ENCODE measurements at places on chromosomes 6 and 20.

GRCh38 chr6:150368762-150369161, at the start of gene IYD:
IYD (plus strand) TSS chr6:150369012; CDS start chr6:150369032, 20 bp downstream.
- no peak for DNase-seq

GRCh38 chr6:88177961-88178464, 11.9 kb upstream of the CNR1 start:
- no peak for DNase-seq

DNA sequence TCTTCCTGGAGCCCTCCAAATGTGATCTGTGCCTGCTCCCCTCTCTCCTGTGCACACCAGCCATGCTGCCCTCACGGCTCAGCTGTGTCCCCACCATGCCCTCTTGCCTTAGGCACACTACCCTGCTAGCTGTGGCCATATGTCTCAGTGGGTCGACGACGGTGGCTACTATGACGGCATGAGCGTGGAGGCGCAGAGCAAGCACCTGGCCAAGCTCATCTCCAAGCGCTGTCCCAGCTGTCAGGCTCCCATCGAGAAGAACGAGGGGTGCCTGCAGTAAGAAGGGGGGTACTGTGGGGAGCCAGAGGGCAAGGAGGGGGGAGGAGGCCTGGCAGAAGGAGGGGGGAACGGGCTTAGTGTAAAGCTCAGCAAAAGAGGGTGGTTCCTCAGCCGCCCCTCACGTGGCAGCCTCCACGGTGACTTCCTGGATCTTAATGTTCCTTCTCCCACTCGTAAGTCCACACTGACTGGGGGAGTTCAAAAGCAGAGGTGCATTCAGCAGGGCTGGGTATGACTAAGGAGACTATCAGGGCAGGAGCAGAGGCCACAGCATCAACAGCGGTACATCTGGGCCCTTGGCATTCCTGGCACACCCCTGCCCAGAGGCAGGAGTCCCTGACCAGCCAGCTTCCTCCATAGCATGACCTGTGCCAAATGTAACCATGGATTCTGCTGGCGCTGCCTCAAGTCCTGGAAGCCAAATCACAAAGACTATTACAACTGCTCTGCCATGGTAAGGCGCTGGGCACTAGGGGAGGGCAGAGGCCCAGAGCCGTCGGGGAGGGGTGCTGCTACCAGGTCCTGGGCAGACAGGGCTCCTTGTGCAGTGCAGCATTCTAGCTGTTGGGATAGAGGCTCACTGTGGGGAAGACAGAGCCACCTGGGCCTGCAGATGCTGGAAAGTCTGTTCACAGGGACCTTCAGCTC, 8.0 kb downstream of the DNPH1 start:
- DNase-seq, result no peak

- DNase-seq, result no peak
Measured at GRCh38 chr20:46085179-46085851, 4.4 kb downstream of the NCOA5 start.

- no peak for DNase-seq
Measured at GRCh38 chr6:128511506-128511905, 8.9 kb downstream of the PTPRK start.

GRCh38 chr20:56268536-56268935, 20.0 kb downstream of the MC3R start:
- no peak for DNase-seq

- no peak for DNase-seq
Measured at GRCh38 chr6:141265756-141266623, 866.7 kb upstream of the GJE1 start.

GRCh38 chr6:84774157-84774984, 10.0 kb upstream of the TBX18 start:
- no peak for DNase-seq

GRCh38 chr6:119209452-119210205, 131.2 kb upstream of the FAM184A start:
- no peak for DNase-seq

- no peak for DNase-seq
Measured at GRCh38 chr6:8535519-8535918, 100.2 kb upstream of the SLC35B3 start.

- no peak for DNase-seq
Measured at GRCh38 chr6:72950114-72950860, 275.0 kb downstream of the KHDC1L start.

GRCh38 chr20:59703046-59703445, 98.7 kb downstream of the PHACTR3 start:
- no peak for DNase-seq

GRCh38 chr6:68976260-68976659, 341.2 kb downstream of the ADGRB3 start:
- DNase-seq, result no peak

GRCh38 chr6:117502580-117502979, 20.1 kb downstream of the DCBLD1 start:
- no peak for DNase-seq

GRCh38 chr6:55632953-55633352, 54.0 kb upstream of the HMGCLL1 start:
- no peak for DNase-seq

- DNase-seq, result no peak
Measured at GRCh38 chr20:50514750-50515149, 4.6 kb downstream of the PTPN1 start.

DNA sequence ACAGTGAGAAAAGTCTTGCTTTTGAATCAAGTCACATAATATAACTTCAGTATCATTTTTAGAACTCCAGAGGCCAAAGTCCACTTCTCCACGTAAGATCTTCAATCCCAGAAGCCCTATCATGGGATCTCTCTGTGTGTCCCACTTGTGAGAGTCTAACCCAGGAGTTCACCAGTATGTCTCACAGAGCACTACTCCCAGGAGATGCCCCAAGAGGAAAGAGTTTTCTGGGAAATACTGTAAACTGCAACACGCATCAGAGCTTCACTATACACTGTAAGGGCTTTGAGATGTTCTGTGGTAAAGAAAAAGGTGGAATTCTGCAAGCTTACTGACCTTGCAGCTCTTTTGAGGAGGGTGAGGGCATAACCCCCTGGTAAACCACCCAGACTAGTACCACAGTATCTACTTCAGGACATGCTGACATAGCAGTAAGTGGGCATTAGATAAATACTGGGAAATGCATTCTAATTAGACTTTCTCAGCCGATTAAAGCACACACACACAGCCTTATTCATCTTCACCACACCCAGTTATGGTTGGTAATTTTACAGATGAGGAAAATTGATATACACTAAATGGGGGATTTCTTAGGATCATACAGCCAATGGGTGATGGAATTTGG, 12.3 kb downstream of the DCBLD1 start:
- no peak for DNase-seq

GRCh38 chr6:132764370-132764769, 6.7 kb upstream of the VNN2 start:
- no peak for DNase-seq

DNA sequence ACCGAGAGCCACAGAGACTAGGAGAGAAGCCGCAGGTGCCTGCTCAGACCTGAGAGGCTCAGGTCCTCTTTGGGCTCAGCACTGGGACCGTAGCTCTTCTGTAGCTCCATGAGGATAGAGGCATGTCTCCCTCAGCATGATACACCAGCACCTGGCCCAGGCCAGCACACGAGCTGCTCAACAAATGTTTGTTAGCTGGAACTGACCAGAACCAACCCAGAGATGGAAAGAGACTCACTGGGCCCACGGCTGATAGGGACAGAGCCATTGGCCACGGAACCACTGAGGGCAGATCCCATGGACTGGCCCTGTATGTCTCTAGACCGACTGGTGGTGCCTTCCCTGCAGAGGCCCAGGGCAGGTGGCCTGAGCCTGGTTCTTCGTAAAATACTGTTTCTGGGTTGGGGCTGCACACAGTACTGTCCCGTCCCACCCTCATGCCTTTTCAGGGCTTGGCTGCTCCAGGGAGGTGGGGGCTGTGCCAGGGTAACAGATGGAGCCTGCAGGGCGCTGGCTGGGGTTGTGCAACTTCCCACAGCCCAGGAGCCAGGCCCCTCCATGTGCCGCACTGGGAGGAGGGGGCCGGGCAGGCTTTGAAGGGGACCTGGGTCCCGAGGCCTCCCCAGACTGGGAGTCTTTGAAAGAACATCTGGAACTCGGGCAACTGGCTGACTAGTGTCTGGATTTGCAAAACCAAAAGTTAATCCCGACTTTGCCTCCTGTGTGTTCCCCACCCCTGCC, 5.2 kb downstream of the C20orf204 start:
- no peak for DNase-seq

DNA sequence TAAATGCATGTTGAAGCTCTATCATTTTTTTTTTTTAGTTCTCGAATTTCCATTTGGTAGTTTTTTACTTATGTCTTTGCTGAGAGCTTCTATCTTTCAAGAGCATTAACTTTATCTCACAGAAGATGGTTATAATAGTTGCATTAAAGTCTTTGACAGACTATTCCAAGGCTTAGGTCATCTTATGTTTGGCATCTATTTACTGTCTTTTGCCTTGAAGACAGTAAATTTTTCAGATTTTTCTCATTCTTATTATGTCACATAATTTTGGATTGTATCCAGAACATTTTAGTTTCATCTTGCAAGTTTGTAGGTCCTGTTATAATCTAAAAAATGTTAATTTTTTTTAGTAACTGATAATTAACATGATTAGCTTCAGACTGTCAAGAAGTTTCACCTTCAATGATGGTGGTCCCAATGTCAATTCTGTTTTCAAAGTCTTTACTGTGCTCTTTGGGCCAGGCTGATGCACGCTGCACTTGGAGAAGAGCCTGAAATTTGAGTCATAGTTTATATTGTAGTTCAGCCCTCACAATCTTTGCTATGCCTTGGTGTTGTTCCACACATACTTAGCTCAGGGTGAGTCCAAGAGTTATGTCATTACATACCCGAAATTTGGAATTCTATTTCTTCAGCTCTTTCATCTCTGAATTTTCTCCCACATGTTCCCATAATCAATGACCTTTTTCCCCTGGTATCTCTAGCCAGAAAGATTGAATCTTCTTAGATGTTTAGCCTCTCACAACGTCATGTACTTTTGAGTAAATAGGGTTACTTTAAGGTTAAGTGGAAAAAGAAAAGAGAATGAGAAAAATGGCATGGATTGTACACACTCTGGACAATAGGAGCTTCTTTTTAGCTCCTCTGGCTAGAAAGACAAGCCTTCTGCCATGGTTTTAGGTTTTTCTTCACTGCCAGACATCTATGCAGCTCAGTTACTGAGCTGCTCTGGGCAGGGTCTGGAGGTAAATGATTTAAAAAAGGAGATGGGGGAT, 110.3 kb upstream of the BTBD3 start:
- DNase-seq, result no peak

DNA sequence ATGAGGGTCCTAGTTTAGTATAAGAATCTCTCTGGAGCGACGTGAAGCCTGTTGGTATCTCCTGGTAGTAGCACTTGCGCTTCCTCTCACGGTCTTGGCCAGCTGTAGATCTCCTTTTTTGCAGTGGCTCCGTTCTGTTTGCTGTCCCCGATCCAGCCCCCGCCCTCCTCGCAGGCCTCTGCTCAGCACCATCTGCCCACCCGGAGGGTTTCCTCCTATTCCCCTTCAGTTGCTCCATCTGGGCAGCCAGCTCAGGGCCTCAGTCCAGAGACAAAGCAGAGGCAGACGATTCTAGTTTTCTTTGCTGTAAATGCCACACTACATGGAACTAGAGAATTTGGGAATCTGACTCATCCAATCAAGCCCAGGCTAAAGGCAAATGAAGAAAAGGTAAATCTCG, 126.6 kb downstream of the TIAM2 start:
- no peak for DNase-seq

DNA sequence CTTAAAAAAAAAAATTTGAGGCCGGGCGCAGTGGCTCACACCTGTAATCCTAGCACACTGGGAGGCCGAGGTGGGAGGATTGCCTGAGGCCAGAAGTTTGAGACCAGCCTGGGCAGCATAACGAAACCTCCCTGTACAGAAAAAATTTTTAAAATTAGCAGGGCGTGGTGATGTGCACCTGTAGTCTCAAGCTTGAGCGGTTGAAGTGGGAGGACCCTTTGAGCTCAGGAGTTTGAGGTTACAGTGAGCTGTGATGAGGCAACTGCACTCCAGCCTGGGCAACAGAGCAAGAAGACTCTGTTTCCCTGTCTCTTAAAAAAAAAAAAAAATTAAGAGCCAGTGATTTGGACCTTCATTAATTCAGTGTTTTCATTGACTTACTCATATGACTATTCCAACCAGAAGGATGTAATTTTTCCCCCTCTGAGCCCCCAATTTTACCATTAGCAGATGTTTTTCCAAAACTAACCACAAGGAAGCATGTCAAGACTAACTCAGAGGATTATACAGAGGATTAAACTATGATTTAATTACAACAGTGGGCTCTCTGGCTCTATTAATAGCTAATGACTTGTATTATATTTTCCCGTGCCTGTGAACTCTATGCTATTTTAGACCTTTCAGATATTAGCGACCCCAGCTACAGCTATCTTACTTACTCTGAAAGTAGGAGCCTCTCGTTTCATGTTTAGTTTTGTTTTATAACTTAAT, 75.1 kb downstream of the ARID1B start:
- DNase-seq, result no peak

DNA sequence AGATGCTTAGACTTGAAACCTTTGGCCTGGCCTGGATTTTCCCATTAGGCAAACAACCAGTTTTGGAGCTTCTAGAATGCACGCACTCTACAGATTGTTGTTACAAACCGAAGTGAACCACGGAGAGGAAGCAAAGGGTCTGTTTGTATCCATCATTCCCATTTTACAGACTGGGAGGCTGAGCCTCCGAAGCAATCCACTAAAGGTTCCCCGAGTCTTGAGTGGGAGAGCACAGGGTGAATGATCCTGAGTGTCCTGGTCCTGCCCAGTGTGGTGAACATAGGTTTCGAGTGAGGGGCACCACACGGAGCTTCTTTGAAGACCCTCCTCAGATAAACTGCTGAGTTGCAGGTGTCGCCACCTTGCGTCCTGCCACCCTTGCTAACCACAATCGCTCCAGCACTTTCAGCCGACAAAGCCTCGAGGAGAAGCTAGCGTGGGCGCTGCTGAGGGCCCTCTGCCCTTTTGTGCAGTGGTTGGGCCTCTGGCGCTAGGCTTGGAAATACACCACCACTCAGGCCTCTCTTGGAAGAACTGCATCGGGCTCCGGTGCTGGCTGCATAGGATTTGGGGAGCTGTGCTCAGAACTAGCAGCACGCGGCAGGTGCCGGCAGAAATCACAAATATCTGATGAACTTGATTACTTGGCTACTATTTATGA, 1.4 kb upstream of the PRDM13 start:
- no peak for DNase-seq

GRCh38 chr6:136503303-136504029, 46.8 kb downstream of the MAP7 start:
- DNase-seq, result no peak
